ENCODE measurements at places on chromosomes 1 and 21.

DNA sequence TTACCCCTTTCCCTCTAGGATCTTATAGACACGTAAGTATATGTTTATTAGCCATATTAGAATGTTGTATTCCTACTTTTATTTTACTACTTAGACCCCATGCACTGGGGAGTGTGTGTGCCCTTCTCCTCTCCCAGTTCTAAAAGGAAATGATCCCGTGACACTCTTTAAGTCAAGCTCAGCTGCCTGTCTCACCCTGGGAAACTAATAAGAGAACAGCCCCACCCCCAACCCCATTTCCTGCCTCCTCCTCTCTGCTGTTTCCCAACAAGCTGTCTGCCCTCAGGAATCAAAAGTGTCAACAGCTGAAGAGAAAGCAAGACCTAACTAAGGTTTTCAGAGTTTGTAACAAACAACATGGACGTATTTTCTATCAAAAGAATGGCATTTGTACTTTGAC lies 92.6 kb upstream of the VAV3 start:
- DNase-seq = no peak

- no peak for DNase-seq
Measured at GRCh38 chr1:171645553-171646248, 6.8 kb downstream of the MYOC start.

- DNase-seq = no peak
Measured at GRCh38 chr21:43652616-43653015, 6.7 kb downstream of the HSF2BP start.

GRCh38 chr1:230781594-230781993 lies 34.4 kb downstream of the CAPN9 start:
- DNase-seq = no peak

DNA sequence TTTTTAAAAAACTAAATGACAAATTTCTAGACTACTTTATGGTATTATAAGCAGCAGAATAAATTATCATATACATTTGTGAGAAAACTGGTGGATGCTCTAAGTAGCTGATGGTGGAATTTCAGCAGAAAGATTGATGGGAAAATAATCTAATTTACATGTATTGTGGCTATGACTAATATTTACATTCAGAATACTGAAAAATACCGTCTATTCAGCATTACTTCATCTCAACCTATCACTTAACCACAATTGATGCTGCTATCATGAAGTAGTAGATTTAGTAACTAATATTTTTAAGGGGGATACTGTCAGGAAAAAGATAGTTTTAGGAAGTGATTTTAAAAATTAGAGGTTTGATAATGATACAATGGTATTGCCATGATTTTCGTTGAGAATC lies 137.9 kb downstream of the IFI44 start:
- DNase-seq = no peak

GRCh38 chr1:153956997-153957715 lies 1.3 kb downstream of the CRTC2 start:
- DNase-seq = no peak

Measured in activated naive CD4-positive, alpha-beta T cell treated with Interleukin-2 at 50 U/mL for 16 hours (primary cell).